ENCODE measurements at places on chromosomes 13 and 19.

- DNase-seq: no peak
Observed at GRCh38 chr13:71374471-71375049, 492.4 kb downstream of the DACH1 start.

GRCh38 chr19:45742969-45743368 is 9.7 kb downstream of the MEIOSIN start:
- DNase-seq: no peak

DNA sequence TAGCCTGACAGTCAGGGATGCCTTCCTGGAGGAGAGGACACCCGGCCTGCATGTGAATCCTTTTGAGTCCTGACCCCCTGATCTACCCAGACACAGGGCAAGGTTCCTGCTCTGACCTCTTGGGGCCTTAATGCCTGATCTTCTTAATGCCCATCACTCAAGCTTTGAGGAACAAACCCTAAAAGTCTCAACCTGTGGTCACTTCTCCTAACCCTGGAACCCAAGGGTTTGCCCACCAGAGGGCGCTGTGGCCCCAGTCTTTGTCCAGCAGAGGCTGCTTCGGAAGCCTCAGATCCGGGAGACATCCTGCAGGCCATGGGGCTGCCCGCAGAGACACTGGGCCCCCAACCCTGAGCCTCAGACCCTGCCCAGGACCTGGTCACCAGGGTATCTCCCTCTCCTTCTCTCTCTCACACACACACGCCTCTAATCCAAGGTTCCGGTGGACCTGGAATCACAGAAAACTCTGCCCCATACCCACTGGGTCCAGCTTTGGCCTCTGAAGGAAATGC is 9.8 kb upstream of the DPF1 start:
- DNase-seq: peak; percentile 65

DNA sequence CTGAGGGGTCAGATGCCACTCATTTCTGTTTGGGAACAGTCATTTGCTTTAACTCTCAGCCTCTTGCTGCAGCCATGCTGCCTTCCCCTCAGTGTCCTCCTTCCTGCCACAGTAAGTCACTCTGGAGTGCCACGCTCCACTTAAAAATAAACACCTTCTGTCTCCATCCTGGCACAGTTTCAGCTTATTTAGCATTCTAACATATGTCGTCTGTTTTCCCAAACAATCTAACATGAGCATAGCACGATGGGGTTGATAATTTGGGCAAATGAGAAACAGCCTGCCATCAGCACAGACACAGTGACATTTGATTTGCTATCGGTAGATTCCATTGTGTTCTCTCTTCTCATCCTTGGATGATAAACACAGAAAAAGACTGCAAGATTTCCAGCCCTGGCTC is 768.6 kb downstream of the UQCRFS1 start:
- no peak for DNase-seq

- peak; percentile 33 for DNase-seq
Observed at GRCh38 chr13:107205318-107206104, 637.6 kb upstream of the ARGLU1 start.

DNA sequence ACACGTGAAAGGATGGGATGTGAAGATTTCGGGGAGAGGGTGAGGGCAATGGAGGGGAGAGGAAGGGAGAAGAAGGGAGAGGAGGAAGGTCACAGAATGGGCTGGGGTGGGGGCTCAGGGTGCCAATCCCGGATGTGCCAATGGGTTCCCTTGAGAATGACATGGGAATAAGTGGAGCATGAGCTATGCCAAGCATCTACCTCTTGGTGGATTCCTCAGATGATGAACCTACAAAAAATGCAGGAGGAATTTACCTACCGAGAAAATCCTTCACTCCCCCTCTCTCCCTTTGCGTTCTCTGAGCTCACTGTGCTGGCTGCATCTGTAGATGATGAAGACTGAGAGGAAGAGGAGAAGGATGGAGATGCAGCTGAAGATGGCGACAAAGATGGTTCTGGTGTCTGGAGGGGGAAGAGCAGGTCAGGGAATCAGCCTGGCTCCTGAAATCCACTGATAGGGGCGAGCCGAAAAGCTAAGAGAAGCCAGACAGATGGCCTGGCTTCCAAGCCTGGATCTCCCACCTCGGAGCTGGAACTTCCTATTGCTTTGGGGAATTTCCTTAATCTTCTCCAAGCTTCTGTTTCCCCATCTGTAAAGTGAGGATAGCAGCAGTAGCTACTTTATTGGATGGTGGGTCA is 21.6 kb downstream of the VSTM1 start:
- no peak for DNase-seq

DNA sequence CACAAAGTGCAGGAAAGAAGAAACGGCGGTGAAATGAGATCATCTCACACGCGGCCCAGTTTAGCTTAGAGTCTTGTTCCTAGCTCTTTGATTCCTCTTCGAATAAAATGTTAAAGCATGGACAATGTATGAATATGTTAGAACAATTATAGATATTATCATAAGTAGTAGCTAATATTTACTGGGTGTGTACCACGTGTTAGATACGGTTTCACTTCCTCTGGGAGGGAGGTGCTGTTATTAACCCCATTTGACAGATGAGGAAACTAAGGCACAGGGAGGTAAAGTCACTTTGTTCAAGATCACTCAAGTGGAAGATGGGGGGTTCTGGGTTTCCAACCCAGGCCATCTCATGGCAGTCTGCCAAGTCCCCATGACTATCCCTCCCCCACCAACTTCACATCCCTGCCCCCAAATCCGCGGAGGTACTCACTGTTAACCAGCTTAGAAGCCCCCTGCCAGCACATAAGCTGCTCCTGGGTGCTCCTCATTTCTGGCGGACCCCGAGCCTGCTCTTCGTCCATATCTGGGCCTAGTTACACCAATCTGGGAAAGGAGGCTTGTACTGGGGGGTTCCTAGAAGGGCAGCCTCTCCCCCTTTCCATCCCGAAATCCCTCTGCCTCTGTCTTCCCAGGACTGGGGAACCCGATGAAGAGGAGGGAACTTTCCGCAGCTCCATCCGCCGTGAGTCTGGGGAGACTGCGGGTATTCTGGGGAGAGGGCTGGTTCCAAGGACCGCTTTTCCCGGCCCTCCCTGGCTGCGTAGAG is 1.0 kb upstream of the FXYD7 start:
- DNase-seq: no peak

DNA sequence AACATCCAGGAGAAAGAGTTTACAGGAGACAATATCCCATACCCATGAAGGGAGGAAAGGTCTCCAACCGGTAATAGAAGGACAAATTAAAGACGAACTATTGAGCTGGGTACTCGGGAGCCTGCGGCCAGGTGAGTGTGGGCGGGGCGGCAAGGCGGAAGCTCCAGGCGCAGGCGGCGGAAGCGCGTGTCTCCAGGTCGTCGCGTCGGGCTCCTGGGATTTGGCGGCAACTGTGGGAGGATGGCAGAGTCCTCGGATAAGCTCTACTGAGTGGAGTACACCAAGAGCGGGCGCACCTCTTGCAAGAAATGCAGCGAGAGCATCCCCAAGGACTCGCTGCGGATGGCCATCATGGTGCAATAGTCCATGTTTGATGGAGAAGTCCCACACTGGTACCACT is 21.6 kb upstream of the ANKRD10 start:
- DNase-seq: no peak

- no peak for DNase-seq
Observed at GRCh38 chr13:77508959-77509620, 26.4 kb upstream of the SCEL start.

GRCh38 chr19:35911790-35912189 is 3.7 kb upstream of the TYROBP start:
- DNase-seq: no peak

DNA sequence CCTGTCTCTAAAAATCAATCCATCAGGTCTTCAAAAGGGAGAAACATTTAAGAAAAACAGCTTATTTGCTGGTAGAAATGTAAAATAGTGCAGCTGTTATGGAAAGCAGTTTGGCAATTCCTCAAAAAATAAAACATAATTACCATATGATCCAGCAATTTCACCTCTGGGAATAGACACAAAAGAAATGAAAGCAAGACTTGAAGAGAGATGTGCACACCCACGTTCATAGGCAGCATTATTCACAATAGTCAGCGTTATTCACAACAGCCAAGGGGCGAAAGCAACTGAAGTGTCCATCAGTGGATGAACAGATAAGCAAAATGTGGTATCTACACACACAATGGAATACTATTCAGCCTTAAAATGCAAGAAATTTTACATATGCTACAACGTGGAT is 45.1 kb upstream of the DOCK9 start:
- no peak for DNase-seq

GRCh38 chr13:88707646-88708045 is 1036.5 kb downstream of the SLITRK5 start:
- no peak for DNase-seq

GRCh38 chr13:63693696-63694095 is 2278.0 kb upstream of the PCDH20 start:
- DNase-seq: no peak

DNA sequence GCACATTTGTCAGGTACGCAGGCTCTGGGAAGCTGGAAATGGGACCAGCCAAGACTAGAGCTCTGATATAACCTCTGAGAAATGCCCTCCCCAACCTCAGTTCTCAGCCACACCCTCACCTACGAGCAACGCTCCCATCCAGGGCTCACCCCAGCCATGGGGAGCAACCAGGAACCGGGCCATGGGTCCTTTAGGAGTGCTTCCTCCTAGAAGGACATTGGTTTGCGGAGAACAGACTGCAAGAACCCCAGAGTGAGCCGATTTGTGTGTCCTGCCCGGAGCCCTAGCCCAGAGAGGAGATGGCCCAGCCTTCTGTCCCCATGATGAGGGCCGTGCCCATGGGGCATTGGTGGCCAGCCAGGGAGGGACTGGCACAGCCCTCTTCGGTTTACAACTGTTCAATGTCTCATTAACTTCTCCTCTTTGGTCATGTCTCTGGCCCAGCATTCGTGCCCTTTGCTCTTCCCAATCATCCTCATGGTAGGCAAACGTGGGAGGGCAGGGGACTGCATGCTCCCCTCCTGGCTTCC is 32.9 kb upstream of the IGSF23 start:
- DNase-seq: no peak

DNA sequence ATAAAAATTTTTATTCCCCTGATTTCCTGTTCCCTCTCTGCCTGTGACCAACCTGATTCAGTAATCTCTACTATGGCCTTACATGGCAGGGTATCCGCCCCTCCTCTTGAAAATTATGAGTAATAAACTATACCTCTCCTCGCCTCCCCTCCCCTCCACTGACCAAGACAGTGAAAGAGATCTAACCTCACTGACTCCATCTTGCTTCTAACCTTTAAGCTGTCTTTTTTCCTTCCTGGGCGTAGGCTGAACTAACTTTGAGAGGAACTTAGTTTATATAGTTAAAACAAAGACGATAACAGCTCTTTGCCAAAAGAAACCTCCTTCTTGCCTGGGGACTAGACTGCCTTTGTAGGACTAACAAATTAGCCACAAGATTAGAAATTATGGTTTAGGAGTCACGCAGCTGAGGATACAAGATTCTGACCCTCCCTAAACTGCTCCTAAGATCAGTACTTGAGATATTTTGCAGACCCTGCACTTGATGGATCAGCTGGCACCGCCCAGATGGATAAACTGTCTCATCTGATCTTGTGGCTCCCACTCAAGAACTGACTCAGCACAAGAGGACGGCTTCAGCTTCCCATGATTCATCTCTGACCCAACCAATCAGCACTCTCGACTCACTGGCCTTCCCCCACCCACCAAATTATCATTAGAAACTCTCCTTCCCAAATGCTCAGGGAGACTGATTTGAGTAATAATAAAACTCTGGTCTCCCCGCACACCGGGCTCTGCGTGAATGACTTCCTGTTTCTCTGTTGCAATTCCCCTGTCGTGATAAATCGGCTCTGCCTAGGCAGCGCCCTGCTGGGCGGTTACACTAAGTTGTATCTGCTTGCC is 187.1 kb downstream of the TDRD3 start:
- DNase-seq: no peak

DNA sequence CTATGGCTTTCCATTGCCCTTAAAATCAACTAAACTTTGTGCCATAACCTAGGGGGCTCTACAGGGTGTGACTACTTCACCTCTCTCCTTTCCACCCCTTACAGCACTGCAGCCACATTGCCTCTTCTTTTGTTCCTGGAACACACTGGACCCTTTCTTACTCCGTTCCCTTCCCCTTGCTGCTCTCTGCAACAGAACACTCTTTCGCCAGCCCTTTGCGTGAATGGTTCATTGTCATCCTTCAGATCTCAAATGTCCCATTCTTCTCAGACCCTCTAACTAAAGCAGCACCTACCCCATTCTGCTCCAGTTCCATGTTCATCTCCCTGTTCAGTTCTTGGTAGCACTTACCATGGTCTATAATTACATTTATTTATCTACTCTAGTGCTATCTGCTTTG is 208.3 kb downstream of the OXGR1 start:
- DNase-seq: no peak

GRCh38 chr13:23321535-23322241 is 111.8 kb downstream of the SACS start:
- no peak for DNase-seq

DNA sequence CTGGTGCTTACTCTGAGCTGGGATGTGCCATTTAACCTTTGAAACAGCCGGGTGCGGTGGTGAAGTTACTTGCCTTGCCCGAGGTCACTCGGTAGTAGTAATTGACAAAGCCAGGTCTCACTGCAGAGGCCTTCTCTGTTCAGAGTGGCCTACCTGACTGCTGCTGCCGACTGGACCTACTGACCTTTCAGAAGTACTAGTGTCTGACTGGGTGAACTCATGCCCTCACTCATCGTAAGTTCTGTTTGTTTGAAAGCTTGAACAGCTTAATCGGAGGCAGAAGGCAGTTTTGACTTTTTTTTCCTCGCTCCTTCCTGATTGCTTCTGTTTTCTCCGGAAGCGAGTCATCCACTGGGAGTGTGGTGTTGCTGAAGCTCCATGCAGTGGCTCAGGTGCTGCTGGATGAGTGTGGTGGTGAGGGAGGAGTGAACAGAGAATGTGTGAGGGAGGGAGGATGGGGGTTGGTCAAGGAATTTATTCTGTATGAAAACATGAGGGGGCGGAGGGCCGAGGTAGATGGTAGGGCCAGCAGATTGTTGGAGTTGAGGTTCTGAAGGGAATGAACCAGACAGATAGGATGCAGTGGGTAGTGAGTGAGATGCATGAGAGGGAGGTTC is 2.7 kb downstream of the SPINT2 start:
- DNase-seq: no peak

DNA sequence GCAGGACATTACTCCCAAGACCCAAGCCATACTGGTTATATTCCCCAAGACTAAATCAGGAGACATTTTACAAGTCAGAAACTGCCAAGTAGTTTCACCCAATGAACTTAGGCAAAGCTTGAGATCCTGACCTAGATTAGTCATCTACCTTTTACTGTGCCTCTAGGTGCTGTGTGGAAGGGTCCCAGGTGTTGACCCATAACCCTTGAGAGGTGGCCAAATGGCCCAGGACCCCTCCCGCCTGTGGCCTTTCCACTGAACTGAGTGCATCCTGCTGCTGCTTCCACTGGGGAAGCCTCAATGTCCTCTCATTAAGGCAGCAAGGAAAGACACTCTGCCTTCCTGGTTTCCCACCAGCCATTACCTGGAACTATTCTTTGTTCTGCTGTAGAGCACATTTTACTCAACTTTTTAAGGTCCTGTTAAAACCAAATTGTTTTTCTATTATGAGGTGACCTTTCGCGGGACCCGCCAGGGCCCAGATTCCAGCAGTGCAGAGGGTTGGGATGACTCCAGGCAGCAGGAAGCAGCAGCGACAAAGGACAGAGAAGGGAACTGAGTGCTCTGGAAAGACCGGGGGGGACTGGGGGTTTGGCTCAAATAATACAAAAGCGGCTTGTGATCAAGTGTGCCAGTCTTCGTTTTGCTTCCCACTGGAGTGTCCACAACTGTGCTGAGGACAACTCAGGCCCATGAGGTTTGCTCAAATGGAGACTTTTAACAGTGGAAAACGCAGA is 27.1 kb downstream of the ANKRD10 start:
- DNase-seq: no peak

- DNase-seq: no peak
Observed at GRCh38 chr13:20513466-20513995, 12.1 kb downstream of the CRYL1 start.

- DNase-seq: no peak
Observed at GRCh38 chr19:34317311-34317927, 47.6 kb upstream of the GPI start.
